Aorta (tissue), 5 donors: ENCODE measurements at places on chromosomes 16 and 17. TPM values are rescaled to one million over a fixed set of nuclear protein-coding genes. Genes with fewer than 3 reads are reported as not detected.

The GGT6 gene
- 3.5 TPM for polyA plus RNA-seq

The CD300E gene
- polyA plus RNA-seq: not detected

The MYH1 gene
- not detected for polyA plus RNA-seq

The CARD14 gene
- 0.13 TPM for polyA plus RNA-seq

The KRT23 gene
- polyA plus RNA-seq: 0.50 TPM

The CAVIN1 gene
- polyA plus RNA-seq: 422 TPM

The AATK gene
- 2.9 TPM for polyA plus RNA-seq
